ENCODE measurements at places on chromosomes 1 and 21.

DNA sequence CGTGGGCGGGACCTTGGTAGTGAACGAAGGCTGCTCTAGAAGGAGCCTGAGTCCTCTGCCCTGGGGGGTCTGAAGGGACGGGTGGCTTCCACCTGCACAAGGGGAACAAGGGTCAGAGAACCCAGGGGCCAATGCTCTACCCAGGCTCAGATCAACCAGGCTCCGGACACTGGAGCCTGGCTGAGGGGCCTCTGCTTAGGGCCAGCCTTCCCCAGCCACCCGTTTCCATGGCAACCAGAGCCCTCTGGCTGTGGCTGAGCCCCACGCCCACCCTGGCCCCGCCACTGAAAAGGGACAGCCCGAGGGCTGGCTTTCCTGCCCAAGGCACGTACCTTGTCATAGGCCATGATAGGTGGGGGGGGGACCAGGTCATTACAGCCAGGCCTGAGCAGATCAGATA, 724.6 kb downstream of the PTPRU start:
- DNase-seq, result no peak

- DNase-seq, result no peak
Measured at GRCh38 chr1:5164158-5164557, 509.7 kb downstream of the AJAP1 start.

DNA sequence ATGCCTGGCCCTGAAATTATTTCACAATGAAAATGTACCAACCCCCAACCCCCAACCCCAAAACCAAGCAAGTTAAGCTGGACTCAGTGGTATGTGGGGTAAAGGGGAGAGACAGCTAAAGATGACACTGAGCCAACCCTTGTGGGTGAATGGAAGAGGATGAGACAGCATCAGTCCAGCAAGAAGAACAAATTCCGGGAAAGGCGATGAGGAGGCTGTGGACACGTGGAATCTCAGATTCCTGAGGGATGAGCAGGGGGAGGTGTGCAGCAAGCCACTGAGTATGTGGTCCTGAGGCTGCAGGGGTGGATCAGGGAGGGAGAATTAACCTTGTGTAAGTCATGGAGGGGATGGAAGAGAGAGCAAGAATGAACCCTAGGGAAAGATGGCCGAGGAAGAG, 14.4 kb upstream of the ZNF362 start:
- DNase-seq, result no peak

DNA sequence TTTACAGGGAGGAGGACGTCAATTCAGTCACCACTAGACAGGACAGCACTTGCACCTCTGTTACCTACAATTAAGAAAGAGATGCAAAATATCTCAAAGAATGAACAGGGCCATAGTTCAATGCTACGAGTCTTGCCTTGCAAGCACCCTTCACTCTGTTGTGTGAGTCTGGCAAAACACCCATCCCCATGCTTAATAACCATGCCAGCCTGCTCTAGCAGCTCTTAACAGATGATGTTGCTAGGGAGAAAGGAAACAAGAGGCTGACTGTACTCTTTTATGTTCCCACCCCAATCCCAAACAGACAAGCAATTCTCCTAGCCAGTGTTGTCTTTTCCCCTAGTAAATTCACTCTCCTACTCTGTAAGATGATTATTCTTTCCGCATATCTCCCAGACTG, 5.3 kb downstream of the CBR1 start:
- DNase-seq, result no peak

GRCh38 chr1:86701731-86702130, 2.6 kb upstream of the SH3GLB1 start:
- no peak for DNase-seq

GRCh38 chr1:86470859-86471258, 2.1 kb downstream of the CLCA1 start:
- no peak for DNase-seq

GRCh38 chr1:228802386-228803220, 67.3 kb downstream of the RHOU start:
- no peak for DNase-seq

- no peak for DNase-seq
Measured at GRCh38 chr1:198638894-198639635, at the start of gene PTPRC. TSS of gene PTPRC (plus strand) at chr1:198639040. CDS start at chr1:198639269, 229 bp downstream.

DNA sequence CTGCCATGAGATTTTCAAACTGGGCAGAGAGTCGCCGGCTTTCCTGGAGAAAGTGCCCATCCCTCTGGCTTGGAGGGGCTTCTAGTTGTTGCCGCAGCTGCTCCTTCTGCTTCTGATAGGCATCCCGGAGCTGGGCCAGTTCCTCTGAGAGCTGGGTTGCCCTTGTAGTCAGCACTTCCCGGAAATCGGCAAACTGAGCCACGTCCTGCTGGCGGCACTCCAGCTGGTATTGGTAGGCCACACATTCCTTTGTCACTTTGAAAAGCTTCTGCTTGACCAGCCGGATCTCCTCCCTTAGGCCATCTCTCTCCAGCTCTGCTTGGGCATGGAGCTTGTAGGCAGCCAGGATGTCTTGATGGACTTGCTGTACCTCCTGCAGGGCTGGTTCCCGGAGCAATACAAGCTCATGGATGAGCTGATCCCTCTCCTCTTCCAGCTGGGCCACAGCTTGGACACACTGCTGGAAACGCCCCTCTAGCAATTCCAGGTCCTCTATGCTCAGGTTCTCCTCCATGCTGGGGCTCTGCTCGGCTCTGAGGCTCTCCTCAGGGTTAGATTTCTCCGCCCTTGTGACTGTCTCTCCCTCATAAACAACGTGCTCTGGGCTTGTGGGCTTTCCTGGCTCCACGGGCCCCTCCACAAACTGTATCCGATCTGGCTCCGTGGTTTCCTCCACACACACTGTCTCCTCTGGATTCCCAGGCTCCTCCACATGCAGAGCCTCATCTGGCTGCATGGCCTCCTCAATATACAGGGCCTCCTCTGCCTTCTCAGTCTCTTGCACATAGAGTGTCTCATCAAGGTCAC, 7.3 kb downstream of the SYNC start:
- no peak for DNase-seq

GRCh38 chr1:166907763-166908162, 31.7 kb upstream of the TADA1 start:
- no peak for DNase-seq

- DNase-seq, result no peak
Measured at GRCh38 chr21:37223804-37224345, 43.3 kb downstream of the VPS26C start.

DNA sequence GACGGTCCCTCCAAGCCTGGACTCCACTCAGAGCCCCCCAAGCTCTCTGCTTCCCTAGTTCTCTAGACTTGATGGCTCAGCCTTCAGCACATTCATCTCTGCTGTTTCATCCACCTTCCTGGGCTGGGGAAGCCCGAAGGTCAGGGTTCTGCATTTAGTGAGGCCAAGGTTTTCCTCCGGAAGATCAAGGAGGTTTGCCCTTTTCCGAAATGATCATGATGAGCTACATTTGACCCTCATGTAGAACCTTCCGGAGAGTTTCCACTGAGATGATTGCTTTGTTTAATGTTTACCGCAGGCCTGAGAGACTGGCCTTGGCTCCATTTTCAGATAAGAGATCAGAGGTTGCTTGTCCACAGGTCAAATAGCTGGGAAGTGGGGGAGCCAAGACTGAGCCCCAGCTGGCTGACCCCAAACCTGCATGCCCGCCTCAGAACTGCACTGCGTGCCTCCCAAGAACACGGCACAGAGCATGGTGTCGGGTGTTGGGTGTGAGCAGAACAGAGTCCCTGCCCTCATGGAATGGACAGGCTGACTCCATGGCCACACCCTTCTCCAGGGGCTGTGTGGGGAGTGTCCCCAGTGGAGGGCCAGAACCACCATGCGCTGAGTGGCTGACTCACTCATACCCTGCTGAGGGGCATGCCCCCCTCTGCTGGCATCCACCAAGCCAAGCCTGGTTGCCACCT, 200.8 kb upstream of the TMEM51 start:
- DNase-seq, result no peak

GRCh38 chr1:145960468-145961108, 2.8 kb upstream of the LIX1L start:
- peak; percentile 82 for DNase-seq

GRCh38 chr21:39915881-39916280, 48.6 kb downstream of the PCP4 start:
- no peak for DNase-seq

- no peak for DNase-seq
Measured at GRCh38 chr1:3842912-3843311, 14.1 kb downstream of the CEP104 start.

- DNase-seq, result no peak
Measured at GRCh38 chr21:39258207-39258606, 55.2 kb downstream of the BRWD1 start.

DNA sequence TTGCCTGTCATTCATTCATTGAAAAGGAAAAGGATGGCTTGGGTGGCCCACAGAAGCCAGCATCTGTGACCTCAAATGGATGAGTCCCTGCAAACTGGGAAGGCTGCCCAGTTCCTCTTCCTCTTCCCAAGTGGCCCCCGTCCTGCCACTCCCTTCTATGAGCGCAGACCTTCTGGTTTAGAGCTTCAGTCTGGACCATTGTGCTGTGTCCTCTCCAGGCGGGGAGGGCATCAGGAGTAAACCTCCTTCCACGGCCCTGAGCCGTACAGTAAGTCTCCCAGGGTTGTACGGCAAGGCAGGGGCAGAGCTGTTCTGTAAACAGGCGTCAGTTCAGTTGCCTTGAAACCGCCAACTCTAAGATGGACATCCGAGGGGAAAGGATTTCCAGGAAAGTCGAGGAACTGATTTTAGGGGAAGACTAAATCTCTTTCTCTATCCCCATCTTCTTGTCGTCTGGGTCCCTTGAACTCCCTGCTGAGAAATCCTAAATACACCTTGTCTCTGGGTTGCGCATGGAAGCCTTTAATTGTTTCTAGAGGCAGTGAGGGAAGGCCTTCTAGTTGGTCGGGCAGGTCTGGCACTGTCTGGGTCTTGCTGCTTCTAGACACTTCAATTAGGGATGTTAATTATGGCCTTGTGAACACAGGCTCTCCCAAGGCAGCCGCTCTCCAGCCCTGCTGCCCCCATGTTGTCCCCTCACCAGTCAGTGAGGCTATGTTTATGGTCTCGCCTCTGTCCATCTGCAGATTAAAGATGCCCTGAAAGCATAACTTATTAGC, 22.1 kb downstream of the SOX13 start:
- no peak for DNase-seq

- DNase-seq, result peak; percentile 11
Measured at GRCh38 chr21:34635307-34635706, 20.4 kb upstream of the RCAN1 start.

DNA sequence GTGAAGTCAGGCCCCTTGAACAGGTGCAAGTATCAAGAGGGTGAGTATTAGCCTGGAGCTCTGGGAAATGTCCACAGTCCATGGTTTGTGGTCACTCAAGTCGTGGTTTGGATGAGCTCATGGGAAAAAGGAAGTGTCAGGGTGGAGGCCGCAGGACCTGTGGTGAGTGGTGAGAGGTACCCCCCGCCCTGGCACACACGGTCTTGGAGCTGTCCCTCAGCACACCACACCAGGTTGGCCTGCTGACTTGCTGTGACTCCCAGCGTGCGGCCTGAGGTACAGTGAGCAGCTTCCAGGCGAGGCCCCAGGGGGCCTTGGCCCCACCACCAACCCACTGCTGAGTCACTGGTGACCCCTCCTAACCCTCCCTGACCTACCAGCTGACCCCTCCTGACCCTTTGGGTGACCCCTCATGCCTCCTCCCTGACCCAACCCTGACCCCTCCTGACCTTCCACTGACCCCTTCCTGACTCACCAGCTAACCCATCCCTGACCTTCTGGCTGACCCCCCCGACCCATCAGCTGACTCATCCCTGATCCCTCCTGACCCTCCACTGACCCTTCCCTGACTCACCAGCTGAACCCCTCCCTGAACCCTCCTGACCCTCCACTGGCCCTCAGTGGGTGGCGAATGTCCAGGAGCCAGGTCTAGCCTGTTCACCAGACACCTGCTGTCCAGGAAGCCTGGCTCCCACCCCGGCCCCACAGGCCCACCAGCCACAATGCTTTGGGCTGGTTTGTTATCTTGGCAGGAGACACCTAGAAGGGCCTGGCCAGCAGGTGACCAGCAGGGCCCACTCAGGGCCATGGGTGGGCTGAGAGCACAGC, 34.8 kb upstream of the RNF187 start:
- DNase-seq, result no peak

- no peak for DNase-seq
Measured at GRCh38 chr1:86491171-86491950, 22.6 kb downstream of the CLCA1 start.

- DNase-seq, result no peak
Measured at GRCh38 chr1:245991266-245991665, 515.8 kb downstream of the SMYD3 start.

DNA sequence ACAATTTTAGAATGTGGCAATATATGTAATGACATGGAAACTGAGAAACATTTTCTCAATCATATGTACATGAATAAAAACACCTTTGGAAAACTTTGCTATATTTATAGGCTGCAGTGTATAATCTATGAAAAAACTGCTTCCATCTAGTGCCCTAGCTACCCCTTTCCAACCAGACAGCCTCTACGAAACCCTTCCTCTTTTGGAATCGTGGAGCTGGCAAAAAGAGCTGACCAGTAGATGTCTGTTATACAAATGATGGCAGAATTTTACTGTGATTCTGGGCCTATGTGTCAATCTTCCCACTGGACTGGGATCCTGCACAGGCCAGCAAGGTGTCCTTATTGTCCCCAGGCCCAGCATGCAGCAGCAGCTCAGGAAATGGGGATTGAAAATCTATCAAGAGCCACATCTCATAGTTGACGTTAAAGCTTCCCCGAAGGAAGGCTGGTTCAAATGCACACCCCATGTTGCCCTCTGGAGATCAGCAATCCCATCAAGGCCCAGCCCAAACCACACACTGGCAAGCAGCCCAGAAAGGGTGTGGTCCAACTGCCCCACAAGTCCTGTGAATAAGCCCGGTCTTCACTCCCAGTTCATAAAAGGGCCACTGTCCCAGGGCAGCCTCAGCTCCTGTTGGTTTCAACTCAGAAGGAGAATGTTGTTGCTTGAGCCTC, 8.8 kb upstream of the FAM20B start:
- peak; percentile 56 for DNase-seq

GRCh38 chr21:28734522-28735175, 258.0 kb downstream of the LTN1 start:
- no peak for DNase-seq

DNA sequence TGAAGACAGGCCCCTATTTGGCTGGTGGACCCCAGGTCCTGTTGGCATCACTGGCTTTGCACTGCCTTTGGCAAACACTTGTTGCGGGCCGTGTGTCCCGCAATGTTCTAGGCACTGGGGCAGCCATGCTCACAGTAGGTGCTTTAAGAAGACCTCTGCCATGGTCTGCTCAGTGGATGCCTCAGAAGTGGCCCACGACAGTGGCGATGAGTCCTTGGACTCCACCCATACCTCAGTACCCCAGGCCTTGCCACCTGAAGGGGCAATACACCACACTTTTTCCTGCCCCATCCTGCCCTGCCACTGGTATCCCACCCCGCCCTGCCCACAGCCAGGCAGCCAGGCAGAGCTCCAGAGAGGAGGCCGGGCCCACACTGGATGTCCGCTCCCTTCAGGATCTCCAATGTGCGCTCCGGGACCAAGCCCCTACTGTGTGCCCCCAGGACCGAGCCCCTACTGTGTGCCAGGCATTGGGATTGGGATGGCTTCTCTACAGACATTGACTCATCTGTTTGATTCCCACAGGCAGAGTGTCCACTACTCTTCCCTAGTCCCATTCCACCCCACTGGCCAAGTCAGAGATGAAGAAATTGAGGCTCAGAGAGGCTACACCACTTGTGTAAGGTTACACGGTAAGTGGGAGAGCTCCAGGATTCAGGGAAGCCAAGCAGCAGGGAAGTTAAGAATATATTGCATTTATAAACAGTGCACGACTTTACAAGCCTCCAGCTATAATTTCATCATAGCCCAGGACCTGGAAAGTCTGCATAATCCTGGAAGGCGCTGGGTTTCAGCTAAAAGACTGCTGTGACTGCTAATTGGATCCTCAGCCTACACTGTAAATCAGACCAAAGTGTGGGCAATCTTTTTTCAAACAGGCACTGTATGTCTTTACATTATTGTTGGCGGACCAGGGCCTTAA, 101.6 kb downstream of the DMRTB1 start:
- DNase-seq, result peak; percentile 2
